NCI-H1436 treated with DMSO at 0.1 percent for 48 hours (cell line): ENCODE measurements at places on chromosomes 2 and 18.

GRCh38 chr18:76255070-76255683, 239.9 kb downstream of the ZNF516 start:
- no peak for DNase-seq

- DNase-seq: no peak
Measured at GRCh38 chr2:195561116-195561921, 95.7 kb upstream of the SLC39A10 start.

- no peak for DNase-seq
Measured at GRCh38 chr2:176138526-176138922, 9.0 kb downstream of the HOXD8 start.

DNA sequence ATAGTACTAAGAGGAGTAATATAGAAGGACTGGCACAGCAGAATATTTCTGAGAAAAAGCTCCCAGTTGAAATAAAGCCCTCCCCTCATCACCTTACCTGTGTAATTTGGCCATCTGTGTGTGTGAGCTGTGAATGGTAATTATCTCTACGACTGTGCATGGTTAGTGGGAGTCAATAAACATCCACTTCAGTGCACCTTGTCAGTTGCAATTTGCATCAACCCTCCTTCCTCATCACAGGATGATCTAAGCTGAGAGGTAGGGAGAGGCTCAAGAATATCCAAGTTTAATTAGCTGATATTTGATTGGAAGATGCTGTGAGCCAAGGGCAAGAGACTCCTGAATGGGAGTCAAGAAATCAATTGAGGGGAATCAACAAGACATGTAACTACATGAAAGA, 694.9 kb upstream of the KLHL29 start:
- peak; percentile 37 for DNase-seq

GRCh38 chr2:42216694-42217093, 47.5 kb downstream of the EML4 start:
- DNase-seq: no peak

GRCh38 chr2:41949883-41950665, 97.7 kb upstream of the PKDCC start:
- no peak for DNase-seq

GRCh38 chr2:237660381-237660900, 33.1 kb downstream of the LRRFIP1 start:
- DNase-seq: no peak

DNA sequence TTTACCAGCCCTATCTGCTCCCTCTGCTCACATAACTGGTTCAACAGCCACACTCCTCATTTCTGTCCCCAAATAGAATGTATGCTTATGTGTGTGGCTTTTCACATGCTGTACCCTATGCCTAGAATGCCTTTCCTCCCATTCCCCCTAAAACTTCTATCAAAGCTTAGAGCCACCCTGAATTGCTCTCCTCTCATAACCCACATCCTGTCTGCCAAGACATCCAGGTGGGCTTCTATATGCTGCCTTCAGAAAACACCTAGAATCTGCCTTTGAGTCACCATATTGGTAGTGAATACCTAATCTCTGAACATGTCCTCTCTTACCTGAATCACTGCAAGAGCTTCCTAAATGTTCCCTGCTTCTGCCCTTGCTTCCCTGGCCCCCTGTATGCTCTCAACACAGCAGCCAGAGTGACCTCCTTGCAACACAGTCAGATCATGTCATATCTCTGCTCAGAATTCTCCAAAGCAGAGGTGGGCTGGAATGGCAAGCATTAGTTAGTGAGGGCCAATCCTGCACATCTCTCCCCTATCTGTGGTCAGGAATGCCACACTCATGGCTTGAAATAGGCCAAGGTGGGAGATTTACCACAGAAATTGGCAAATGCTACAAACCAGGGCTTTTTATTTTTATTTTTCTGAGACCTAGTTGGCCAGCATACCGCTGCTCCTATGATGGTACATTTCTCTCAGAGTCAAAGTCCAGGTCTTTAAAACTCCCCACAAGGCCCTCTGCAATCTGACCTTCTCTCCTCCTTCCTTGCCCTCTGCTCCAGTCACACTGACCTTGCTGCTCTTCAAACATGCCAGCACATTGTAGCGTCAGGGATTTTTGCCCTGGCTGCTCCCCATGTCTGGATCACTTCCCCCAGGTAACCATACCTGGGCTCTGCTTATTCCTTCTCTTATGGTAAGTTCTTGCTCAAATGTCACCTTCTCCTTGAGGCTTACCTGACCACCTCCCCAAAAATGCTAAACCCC, 111.8 kb upstream of the STON1 start:
- no peak for DNase-seq
